Gastrocnemius medialis (tissue), 4 donors: ENCODE measurements at places on chromosomes 12 and 14. TPM values are rescaled to one million over a fixed set of nuclear protein-coding genes. Genes with fewer than 3 reads are reported as not detected.

- no peak for DNase-seq
Measured at GRCh38 chr12:75819512-75819911, 212.1 kb downstream of the PHLDA1 start.

SERPINA9 gene
- total RNA-seq, result not detected

NANOG gene
- 0.10 TPM for total RNA-seq

DNA sequence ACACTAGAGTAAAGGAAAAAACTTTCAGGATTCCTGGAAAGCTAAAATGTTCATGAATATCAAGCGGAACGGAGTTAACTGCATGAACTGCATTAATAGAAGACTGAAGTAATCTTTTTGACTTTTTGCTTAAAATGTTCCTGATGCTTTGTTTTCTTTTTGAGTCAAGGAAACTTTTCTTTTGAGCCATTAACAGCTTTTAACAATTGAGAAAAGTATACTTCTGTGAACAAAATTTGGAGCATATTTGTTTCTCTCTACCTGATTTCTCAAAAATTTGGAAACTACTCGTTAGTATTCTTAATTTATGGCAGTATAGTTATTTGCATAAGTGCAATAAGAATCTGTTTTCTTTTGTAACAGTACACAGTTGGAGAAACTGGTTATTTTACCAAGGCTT, 78.5 kb downstream of the CALM1 start:
- DNase-seq, result no peak
